Sigmoid colon (tissue), 7 donors: ENCODE measurements at places on chromosomes 2 and 18. TPM values are rescaled to one million over a fixed set of nuclear protein-coding genes. Genes with fewer than 3 reads are reported as not detected.

GRCh38 chr2:12615509-12615908 lies 101.2 kb upstream of the TRIB2 start:
- no peak for DNase-seq

GRCh38 chr2:203761121-203761520 lies 54.7 kb downstream of the CD28 start:
- DNase-seq, result no peak

DNA sequence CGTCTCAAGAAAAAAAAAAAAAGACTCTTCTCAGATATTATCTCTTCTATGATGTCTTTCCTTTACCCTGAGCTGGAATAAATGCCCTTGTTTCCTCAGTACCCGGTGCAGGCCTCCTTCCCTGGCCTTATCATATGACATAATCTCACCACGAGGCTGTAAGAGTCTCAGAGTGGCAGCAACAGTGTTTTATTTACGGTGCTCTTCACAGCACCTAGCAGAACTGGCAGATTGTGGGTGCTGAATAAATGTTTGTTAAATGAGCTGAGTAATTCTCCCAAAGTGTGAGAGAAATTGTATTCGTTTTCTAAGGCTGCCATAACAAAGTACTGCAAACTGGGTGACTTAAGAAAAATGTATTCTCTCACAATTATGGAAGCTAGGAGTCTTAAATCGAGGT lies 82.8 kb upstream of the CD28 start:
- no peak for DNase-seq

GRCh38 chr2:194301946-194302345 lies 1355.1 kb upstream of the SLC39A10 start:
- no peak for DNase-seq

GRCh38 chr2:237889811-237890210 lies 30.4 kb downstream of the RAMP1 start:
- peak; percentile 28 for DNase-seq

Gene UGT1A3
- not detected for total RNA-seq
